Activated naive CD4-positive, alpha-beta T cell treated with anti-CD3 and anti-CD28 coated beads, Interleukin-2, amount 50 U/mL, for 16 hours (primary cell): ENCODE measurements at places on chromosomes 3 and 15.

GRCh38 chr3:56288258-56288657 is 180.0 kb downstream of the ERC2 start:
- no peak for DNase-seq

- no peak for DNase-seq
These were observed 9.4 kb upstream of the SACM1L start for GRCh38 chr3:45679805-45680204.

DNA sequence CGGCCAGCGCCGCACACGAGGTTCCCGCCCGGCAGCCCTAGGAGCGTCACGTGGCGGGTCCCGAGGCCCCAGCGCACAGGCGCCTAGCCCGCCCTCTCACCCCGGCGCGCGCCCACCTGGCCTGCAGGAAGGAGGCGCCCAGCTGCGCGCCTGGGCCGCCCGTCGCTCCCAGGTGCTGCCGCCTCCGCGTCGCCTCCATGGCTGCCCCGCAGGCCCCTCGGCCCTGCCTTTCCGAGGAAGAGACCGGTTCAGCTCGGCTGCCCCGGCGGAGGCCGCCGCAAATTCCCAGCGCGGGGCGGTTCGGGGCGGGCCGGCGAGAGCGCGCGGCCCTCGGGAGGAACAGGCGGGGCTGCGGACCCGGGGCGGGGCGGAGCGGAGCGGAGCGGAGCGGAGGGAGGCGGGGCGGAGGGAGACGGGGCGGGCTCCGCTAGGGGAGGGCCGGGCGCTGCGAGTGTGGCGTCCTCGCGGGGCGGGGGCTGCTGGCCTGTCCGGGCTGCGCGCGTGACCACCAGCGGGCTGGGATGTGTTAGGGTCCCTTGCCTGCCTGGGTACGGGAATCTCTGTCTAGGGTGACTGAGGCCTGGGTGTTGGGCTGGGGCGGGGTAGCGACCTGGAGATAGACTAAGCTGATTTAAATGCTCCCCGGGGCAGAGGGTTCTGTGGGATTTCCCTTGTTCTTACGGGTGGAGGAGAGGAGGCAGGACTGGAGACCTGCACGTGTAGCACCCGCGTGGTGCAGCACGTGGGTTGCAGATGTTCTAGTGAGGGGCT is at the start of gene CLN6:
CLN6 (minus strand) TSS at position 343 of the 771 bp plus-strand sequence; CDS start at position 199, 144 bp downstream.
- peak; percentile 86 for DNase-seq

DNA sequence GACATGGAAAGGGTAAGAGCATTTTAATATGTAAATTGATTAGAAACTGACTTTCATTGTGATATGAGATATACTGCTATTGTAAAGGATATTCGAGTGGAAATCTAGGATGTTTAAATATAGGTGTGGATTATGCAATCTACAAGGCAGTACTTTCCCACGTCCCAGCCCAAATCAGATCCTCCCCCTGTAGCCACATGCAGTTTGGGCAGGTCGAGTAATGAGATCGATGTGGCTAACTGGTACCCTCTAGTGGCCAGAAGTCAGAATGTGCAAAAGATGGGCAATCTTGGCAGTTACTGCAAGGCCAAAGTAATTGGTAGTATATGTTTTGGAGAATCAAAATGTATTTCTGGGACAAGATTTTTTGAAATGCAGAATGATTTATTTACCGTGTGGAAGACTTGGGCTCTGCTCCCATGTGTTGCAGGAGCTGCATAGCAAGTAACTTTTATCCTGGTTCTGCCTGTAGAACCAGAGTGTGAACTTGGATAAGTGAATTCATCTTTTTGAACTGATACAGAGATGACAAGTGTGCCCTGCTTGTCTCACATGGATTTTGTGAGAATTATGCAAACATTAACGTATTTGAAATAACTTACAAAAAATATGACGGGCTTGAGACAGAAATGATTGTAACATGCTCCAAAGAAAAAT is 94.5 kb upstream of the ADAMTSL3 start:
- peak; percentile 31 for DNase-seq

DNA sequence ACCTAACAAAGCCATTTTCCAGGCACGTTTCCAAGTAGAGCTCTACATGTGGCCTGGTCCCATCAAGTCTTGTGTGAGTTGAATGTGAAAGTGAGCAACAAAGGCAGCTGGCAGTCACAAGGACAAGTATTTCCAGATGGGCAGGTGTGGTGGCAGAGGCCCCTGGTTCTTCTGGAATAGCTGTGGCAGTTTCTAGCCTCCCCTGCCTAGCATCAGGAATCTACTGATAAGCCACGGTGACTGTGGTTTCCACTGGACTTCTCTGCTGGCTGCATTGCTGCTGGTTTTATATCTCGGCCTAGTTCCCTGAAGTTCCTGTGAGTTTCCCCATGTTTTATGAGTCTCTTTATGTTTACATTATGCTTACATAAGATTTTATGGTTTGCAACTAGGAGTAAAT is 117.7 kb downstream of the GOLIM4 start:
- no peak for DNase-seq

GRCh38 chr3:16513141-16514020 is at the start of gene RFTN1:
Gene RFTN1, minus strand, starts transcription at chr3:16513699. Its CDS starts 19,830 bp downstream, at chr3:16493869.
- peak; percentile 54 for DNase-seq

GRCh38 chr3:175980486-175981090 is 1121.5 kb downstream of the NAALADL2 start:
- DNase-seq = no peak

DNA sequence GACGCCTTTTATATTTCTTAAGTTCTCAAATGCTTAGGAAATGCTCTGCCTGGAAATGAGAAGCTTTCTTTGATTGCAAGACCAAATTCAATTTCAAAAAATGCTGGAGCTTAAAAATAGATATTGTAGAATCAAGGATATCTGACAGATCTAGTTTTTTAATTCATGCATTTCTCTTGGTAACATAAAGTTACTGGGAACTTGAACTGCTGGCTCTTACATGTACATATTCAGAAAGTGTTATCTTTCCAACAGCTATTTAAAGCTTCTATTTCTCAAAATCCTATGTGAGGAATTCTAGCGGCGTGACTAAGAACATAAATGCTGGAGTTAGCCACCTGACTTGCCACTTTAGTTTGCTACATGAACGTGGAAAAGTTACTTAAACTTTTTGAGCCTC is 109.3 kb downstream of the C3orf38 start:
- DNase-seq = no peak

DNA sequence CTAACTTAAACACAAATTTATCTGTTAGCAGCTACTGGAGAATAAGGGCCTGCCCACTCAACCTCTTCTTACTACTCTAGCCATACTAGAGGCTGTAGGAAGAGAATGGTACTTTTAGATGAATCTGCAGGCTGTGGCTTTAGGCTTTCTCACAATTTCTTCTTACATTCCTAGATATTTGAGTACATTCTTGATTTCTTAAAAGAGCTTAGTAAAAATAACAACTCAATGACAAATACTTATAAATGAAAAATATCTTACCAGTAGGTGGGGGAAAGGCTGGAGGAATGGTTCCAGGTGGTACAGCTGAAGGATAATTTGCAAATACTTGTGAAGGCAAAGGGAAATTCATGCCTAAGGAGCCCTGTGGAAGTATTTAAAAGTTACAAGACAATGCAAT is 92.9 kb upstream of the GK5 start:
- DNase-seq = no peak

DNA sequence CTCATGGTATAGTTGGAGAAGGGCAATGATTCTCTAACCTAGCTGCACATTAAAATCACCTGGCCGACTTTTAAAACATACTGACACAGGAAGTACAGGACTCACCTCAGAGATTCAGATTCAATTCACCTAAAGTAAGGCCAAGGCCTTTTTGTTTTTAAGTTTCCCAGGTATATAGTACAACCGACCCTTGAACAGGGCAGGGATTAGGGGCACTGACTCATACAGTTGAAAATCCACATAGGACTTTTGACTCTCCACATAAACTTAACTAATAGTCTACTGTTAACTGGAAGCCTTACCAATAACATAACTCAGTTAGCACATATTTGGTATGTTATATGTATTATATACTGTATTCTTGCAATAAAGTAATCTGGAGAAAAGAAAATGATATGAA is 129.5 kb upstream of the ABI3BP start:
- DNase-seq = no peak

DNA sequence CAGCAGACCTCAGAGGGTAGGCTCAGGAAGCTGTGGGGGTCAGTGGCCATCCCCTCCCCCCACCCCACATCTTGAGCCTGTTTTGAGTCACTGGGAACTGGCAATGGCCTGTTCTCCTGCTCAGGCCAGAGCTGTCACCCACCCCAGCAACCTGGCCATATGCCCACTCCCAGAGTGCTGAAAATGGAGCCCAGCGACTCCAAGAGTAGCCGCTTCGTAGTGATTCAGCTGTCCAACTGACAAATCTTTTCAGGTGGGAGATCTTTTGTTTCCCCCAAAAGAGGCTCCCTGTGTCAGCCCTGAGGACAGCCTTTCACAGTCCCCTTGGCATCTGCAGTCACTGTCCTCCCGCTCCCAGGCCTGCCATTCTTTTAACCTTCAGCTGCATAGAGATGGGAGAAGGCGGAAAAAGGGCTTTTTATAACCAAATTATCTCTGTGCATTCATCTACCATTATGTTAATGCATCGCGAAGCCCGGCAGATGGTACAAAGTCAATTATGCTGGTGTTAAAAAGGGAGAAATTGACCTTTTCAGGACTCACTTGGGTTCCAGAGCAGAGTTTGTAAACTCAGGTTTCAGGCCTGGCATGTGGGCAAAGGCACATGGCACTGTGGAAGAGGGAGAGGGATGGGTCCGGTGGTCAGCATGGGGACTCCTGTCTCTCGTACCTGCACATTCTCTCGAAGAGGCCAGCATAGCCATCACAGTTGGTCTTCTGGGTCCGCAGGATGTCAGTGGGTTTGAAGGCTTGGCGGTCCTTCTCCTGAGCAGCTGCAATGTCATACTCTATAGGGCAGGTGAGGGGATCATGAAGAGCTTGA is 32.1 kb downstream of the KY start:
- no peak for DNase-seq

DNA sequence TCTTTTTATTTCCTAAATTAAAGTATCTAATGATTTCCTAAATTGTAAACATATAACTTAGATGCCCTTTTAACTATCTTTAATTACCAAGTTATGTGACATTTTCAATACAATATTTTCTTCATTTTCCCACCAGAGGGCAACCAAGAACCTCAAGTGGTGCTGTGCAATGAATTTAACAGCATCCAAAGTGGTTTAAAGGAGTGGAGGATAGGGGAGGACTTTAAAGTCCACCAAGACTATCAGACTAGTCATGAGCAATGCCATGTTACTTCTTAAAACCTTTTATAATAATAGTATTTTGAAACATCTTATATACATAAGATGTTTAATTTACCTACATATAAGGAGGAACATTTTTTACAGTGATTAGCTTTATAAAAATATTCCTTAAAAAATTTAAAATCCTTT is 74.4 kb downstream of the DLG1 start:
- DNase-seq = no peak

- no peak for DNase-seq
These were observed 89.7 kb downstream of the BDH1 start for GRCh38 chr3:197465996-197466549.

GRCh38 chr3:39295184-39295775 is 15.4 kb upstream of the CX3CR1 start:
- no peak for DNase-seq

GRCh38 chr15:75733761-75734651 is 21.4 kb upstream of the CSPG4 start:
- no peak for DNase-seq

DNA sequence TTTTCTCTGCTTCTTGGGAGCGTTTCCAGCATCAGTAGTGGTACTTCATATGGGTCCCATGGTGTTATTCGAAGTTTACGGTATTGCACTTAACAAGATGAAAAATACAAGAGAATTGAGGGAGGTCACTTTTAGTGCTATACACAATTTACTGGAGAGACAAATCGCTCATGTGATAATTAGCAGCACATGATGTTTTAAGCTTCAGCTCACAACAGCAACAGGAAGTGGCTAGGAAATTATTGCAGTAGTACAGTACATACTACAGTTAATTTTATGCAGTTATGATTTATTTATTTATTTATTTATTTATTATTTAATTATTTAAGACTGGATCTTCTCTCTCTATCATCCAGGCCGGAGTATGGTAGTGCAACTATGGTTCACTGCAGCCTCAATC is 14.4 kb upstream of the DCAF1 start:
- DNase-seq = no peak

- peak; percentile 15 for DNase-seq
These were observed 277.7 kb upstream of the KCNH8 start for GRCh38 chr3:18870642-18871041.

- no peak for DNase-seq
These were observed 20.5 kb downstream of the FAM240A start for GRCh38 chr3:46632792-46633191.

GRCh38 chr3:53134631-53135232 is 4.5 kb upstream of the RFT1 start:
- peak; percentile 59 for DNase-seq

DNA sequence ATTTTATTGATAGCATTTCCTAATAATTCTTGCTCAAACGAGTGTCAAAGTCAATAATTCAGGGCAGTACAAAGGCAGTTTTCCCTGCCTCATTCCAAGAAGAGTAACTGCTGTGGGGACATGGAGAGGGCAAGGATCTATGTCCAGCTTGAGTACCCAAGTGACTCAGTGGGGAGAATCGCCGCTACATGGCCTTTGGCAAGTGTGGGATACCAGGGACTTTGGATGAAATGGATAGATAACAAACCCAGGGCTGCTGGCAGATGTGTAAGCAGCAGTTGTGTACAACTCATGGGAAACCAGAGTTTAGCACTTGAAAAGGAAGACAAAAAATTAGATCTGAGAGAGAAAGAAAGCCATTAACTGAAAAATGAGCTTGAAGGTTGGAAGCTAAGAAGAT is 122.2 kb upstream of the TRIM42 start:
- no peak for DNase-seq

DNA sequence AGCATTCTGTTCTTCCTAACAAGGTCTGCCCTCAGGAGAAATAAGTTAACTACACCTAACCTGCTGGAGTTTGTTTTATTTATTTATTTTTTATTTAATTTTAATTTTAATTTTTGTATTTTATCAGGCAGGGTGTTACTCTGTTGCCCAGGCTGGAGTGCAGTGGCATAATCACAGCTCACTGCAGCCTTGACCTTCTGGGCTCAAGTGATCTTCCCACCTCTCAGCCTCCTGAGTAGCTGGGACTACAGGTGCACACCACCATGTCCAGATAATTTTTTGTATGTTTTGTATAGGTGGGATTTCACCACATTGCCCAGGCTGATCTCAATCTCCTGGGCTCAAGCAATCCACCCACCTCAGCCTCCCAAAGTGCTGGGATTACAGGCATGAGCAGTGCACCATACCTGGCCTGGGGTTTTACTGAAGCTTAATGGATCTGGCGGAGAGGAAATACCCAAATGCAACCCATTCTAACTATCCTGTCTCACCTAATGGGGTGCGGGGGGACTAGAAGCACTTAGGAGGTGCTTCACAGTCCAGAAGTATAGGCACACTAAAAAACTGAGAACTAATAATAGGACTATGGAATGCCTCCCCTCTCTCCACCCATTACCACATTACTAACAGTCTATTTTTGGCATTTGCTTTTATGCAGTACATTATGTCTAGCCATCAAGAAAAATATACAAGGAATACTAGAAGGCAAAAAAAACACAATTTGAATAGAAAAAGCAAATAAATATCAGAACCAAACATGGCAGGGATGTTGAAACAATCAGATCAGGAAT is 61.4 kb downstream of the TTBK2 start:
- DNase-seq = no peak
